ENCODE measurements at places on chromosomes 6 and 20. TPM values are rescaled to one million over a fixed set of nuclear protein-coding genes. Genes with fewer than 3 reads are reported as not detected.

DNA sequence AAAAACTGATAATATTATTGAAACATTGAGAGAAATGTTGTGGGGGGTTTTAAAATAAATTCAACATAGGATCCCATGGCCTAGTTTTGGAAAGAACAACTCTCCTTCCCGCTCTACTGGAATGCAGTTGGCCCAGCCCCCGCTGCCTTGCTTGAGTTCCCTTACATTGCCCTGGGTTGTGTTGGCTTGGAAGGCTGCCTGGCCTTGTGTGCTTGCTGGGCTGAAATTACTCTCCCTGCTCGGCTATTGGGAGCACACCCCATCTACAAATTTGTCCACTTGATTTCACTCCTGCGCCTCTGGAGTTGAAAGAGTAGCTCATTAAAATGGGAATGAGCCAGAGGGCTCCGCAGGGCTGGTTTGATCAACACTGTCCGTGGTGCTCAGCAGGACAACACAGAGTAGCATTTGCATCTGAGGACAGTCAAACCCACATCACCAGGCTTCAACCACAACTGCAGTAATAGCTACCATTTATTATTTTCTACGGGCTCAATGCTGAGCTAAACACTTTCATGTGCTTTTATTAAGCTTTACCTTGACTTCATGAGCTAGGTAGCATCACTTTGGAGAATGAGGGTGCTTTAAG is 35.2 kb downstream of the DOK5 start:
- DNase-seq: no peak

The ESR1 gene
- total RNA-seq: under 0.01 TPM

- no peak for DNase-seq
These were observed 5.5 kb upstream of the FAM83C start for GRCh38 chr20:35297740-35298139.

The HLA-DQA2 gene
- not detected for total RNA-seq

The TCF21 gene
- not detected for total RNA-seq

DNA sequence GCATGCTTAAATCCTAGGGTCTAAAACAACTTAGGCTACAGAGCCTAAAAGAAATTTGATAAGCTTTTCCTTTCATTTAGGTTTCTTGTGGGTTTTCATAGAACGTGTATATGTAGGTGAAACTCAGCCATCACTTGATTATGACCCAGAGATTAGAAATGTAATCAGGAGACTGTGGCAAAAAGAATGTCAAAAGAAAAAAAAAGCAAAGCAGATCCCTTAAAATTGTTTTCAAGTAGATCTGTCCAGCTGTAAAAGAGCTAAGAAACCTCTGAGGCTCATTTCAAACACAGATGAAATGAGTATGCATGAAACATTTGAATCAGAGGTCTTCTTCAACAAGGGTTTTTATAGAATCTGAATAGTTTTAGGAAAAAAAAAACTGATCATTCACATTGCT is 341.3 kb upstream of the PRDM1 start:
- DNase-seq: no peak

- no peak for DNase-seq
These were observed 117.3 kb downstream of the QRSL1 start for GRCh38 chr6:106746652-106747051.

The SLC17A2 gene
- not detected for total RNA-seq

- no peak for DNase-seq
These were observed 109.2 kb upstream of the NXT1 start for GRCh38 chr20:23241416-23241815.

The PBOV1 gene
- total RNA-seq: not detected

GRCh38 chr6:154543628-154544027 is 33.1 kb upstream of the CNKSR3 start:
- no peak for DNase-seq

DNA sequence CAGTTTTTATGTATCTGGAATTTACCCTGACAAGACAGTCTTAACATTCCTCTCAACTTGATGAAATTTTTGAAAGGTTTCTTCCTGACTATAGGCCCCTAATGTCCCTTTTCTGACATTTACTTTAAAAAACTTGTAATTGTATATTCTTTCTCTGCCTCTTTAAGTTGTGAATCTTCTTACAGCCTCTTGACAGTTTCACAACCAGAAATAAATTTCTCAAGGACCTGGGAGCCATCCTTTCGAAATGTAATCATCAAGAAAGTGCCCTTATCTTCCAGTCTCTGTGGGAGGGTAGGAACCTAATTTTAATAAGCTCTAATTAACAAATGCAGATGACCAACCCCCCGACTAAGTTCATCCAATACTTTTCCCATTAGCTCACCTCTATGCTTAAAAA is 403.6 kb upstream of the GJE1 start:
- no peak for DNase-seq

DNA sequence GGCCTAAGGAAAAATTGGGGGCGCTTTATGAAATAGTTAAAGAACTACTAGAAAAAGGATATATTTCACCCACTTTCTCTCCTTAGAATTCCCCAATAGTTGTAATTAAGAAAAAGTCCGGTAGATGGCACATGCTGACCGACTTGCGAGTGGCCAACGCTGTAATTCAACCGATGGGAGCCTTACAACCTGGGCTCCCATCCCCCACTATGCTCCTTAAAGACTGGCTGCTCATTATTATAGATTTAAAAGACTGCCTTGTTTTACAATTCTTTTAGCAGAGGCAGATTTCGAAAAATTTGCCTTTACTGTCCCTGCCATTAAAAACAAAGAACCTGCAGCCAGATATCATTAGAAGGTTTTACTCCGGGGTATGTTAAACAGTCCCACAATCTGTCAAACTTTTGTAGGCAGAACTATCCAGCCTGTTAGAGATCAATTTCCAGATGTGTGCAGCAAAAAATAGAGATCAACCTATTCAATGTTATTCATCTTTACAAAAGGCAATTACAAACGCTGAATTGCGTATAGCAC is 58.5 kb upstream of the PRSS16 start:
- DNase-seq: peak; percentile 38

The ZNF334 gene
- total RNA-seq: 11.4 TPM

GRCh38 chr6:20056350-20056992 is 155.8 kb downstream of the MBOAT1 start:
- peak; percentile 46 for DNase-seq

The LY6G6D gene
- total RNA-seq: not detected

GRCh38 chr6:163735076-163735475 is 320.6 kb downstream of the QKI start:
- DNase-seq: no peak

- DNase-seq: no peak
These were observed 23.0 kb downstream of the PYGB start for GRCh38 chr20:25270829-25271251.

DNA sequence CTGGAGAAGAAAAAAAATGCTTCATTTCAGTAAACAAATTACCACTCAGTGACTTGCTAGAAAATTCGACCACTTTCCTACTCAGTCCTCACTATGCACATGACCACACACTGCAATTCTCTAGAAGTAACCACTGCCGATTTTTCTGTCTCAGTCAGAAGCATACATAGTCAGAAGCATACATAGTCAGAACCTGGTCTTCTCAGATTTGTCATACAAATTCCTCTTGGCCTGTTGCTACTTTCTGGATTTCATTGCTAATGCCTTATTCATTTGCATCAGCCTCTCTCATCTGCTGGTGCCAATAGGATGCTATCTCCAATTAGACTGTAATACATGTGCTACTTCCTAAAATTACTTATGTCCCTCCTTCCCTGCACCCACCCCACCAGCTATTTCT is 10.2 kb upstream of the KIF16B start:
- no peak for DNase-seq

- DNase-seq: no peak
These were observed 411.8 kb downstream of the CDKAL1 start for GRCh38 chr6:20946022-20946421.

The PAX1 gene
- not detected for total RNA-seq

The SSTR4 gene
- 0.41 TPM for total RNA-seq

DNA sequence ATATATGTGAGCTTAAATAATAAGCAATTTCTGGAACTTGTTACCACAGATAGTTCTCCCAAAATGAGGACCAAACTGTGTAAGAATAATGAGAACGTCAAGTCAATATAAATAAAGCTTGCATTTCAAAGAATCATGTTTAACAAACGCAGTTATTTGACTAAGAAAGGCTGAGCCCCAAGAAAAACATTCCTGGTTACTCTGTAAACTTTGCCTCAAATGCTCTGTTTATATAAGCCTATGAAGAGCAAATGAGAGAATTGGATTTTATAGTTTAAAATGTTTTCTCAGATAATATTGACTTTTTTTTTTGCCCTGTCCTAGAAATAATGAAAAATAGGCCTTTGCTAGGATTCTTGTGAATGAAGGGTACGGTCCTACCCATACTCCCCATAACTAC is 81.3 kb downstream of the C6orf52 start:
- DNase-seq: no peak

DNA sequence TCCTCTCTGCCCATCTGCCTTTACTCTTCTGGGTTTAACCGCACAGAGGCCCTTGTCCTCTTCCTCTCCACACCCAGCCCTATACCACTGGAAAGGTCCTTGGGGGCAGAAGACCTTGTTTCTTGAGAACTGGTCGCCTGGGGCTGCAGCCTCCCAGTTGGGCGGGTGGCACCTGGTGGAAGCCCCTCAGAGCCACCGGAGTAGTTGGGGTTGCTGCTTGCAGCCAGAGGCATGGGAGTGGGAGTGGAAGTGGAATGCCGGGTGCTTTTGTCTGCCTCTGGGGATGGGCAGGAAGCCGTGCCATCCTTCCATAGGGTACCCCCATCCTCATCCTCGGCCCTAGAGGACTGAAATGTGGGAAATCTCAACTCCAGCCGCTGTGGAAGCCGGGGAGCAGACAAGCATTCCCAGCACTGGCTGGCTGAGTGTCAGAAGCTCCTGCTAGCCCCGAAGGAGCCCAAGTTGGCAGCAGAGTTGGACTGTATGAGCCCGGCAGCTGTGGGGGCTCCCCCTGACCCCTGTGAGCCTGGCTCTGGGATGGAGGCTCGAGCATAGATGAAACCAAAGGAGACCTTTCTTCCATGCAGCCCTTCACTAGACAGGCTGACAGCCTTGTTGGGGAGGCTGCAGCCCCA is 1.2 kb downstream of the VSTM2L start:
- DNase-seq: no peak

The C20orf144 gene
- 0.41 TPM for total RNA-seq

DNA sequence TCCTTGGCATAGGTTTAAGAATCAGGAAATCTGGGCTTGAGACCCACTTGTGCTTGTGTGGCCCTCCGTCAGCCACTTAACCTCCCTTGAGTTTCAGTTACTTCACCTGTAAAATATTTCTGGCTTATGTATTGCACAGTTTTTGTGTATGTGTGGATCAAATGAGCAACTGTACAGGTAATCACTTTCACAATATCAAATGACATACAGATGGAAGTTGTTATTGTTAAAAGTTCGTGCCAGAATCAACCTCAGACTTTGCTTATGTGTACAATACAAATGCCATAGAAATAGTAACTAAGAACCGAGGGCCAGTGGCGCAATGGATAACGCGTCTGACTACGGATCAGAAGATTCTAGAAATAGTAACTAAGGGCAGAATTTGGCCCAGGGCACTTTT is 65.6 kb upstream of the KIF13A start:
- DNase-seq: no peak

The PTCRA gene
- total RNA-seq: not detected

The MYH7B gene
- total RNA-seq: not detected

DNA sequence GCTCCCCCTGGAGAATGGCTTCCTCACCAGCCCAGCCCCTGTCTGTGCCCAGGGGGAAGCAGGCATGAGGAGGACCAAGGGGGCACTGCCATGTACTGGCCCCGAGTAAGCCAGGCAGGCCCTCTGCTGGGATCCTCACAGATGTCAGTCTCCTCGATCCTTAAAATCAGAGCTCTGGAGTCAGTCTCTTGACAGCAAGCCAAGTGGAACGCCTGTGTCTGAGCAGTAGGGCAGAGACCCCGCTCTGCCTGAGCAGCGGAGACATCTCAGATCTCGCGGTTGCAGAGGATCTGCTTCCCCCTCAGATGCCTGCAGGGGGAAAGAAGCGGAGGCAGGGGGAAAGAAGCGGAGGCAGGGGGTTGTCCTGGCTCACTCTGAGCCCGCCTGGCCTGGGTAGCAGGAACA is 92.6 kb downstream of the SNX5 start:
- no peak for DNase-seq

DNA sequence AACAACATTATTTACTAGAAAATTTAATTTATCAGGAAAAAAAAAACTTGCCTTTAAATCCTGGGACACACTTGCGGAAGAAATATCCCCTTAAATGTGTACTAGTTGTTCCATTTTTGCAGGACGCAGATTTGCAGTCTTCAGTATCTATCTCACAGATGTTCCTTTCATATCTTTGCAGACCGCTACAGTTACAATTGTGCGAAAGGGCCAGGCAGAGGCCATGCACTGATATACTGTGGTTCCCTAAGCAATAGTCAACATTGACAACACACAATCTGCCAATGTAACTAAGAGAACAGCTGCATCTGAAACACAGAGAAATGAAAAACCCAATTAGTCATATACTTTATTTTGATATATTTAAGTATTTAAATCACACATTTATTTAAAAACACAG is 411.2 kb downstream of the EYS start:
- no peak for DNase-seq

GRCh38 chr20:50313827-50314677 is 123.4 kb downstream of the CEBPB start:
- no peak for DNase-seq

The DNAH8 gene
- under 0.01 TPM for total RNA-seq

The SEMG1 gene
- not detected for total RNA-seq

GRCh38 chr20:46551522-46552381 is 1.3 kb upstream of the OCSTAMP start:
- DNase-seq: no peak

The EYA4 gene
- total RNA-seq: 0.41 TPM

The VGLL2 gene
- total RNA-seq: not detected

- DNase-seq: no peak
These were observed 2.2 kb downstream of the ADISSP start for GRCh38 chr20:3765171-3765882.

DNA sequence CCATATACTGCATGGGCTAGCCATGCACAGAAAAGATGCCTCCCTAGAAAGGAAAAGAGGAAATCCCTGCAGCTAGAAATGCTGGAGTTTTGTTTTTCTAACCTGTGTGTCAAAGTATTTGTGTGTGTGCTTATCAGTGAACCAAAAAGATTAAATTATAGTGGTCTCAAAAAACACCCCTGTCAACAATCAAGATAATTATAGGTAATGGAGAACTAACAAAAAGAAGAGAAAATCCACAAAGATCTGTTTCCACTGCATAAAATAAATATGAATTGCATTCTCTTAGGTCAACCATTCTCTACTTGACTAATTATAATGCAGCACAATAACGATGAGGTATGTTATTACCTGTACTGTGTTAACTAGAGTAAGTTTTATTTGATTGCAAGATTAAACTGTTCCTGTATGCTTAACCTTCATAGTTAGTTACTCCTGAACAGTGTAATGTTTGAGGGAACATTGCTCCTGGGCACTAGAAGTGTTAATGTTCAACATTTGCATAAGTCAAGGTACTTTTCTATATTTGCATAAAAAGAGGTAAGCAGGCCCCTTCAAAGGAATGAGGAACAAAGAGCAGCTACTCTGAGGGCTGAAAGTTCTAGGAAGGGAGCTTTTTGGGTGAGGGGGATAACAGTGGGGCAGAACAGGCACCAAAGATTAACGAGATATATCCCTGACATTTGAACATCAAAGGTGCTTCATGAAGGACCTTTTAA is 212.1 kb downstream of the BTBD9 start:
- no peak for DNase-seq

All from frontal cortex (tissue), 4 donors.